ENCODE measurements at places on chromosomes 3 and 15.

DNA sequence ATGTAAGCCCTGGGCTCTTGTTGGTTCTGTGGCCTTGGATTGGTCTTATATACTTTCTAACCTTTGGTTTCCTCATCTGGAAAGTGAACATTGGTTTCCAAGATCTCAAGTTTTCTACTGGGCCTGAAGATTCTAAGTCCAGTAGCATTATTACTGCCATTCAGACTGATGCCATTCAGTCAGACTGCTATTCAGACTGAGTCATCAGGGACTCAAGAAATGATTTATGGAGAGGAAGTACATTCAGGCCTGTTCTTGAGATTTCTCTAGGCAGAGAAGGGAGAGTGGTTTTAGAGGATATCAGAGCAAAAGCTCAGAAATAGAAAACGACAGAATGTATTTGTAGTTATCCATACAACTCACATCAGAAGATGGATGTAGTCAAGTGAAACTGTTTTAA lies 557.2 kb downstream of the NR2F2 start:
- no peak for DNase-seq

DNA sequence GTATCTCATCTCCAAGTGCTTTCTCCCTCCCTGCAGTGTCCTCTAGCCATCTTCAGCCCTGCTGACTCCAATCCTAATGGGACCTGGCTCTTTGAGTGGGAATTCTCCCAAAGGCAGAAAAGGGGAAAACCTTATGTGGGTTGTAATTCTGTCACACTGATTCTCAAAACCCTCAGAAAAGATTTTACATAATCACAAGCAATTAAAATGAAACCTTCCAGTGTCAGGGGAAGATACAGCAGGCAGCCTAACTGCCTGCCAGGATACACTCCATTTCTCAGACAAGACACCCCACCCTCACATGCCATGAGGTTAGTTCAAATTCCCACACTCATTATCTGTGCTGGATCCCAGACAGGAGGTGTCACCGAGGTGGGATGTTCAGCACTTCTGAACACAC lies 121.4 kb downstream of the RFTN1 start:
- no peak for DNase-seq

DNA sequence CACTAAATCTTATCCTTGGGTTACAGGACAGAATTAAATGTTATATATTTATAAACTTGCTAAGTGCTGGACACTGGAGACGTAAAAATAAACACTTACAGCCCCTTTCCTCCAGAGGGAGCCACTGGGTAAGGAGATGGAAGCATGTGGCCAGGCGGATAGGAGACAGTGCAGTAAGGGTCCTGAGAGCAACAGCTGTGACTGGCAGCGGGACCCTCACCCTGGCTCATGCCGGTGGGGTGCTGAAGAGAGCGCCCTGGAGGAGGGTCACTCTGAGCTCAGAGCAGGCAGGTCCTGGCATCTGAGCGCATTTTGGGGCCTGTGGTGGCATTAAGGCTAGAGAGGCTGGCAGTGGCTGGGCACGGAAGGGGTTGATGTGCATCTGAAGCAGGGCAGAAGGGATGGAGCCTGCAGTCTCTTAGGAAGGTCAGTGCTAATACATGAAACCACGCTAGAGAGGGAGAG lies 16.0 kb downstream of the SEC61A1 start:
- peak; percentile 58 for DNase-seq

DNA sequence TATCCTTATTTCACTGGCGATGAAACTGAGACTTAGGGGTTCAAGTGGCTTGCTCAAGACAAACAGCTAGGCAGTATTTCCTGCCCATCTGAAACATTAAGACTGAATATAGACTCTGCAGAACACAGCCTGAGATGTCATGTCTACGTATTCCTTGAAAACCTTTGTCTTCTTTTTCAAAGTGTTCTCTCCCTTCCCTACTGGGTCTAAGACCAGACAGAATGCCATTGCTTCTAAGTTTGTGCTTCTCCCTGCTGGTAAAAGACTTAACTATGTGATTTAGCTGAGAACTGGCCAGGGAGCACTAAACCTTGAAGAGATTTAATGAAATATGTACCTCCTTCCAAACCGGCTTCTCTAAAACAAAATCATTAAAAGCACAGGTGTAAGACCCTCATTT lies 9.9 kb downstream of the BCL6 start:
- no peak for DNase-seq

GRCh38 chr3:171005648-171006047 lies 20.9 kb downstream of the SLC2A2 start:
- no peak for DNase-seq

- DNase-seq = no peak
These were observed 806.2 kb downstream of the NTRK3 start for GRCh38 chr15:87450314-87450713.

- DNase-seq = no peak
These were observed 88.5 kb downstream of the ERC2 start for GRCh38 chr3:56379723-56380287.

GRCh38 chr3:56915966-56916586 lies 114.3 kb upstream of the ARHGEF3 start:
- peak; percentile 66 for DNase-seq

GRCh38 chr3:94405258-94406035 lies 342.6 kb downstream of the NSUN3 start:
- no peak for DNase-seq

DNA sequence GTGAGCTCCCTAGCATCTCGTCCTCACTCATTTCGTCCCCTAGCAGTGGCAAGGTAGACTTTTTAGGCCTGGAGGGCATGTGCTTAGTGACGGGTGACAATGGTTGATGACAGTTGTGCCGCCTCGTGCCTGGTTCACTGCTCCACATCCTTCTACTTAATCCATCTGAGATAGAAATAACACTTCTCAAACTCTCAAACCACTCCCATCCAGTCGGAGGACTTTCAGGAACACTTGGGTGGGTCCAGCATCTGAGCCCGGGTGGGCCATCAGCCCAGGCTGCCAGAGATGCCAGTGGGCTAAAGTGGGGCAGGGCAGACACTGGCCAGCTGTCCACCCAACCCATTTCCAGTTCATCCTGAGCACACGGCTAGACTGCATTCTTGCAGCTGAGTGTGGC lies 79.7 kb upstream of the SMAD3 start:
- no peak for DNase-seq

DNA sequence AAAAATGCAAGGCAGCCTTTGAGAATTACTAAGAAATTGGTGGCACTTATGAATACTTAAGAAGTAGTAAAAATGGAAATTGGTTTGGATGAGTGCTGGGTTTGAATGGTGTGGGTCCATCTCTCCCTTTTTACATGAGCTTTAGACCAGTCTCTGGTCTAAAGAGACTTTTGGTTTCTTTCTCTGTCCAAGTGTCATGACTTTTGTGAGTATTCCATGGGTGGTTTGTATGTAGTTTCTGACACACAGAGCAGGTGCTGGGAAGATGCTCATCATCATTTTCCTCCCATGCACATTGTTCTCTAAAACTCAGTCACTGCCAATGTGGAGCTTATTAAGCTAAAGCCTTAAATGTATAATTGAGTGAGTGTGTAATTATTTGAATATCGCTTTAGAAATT lies 63.5 kb downstream of the KAT2B start:
- no peak for DNase-seq

DNA sequence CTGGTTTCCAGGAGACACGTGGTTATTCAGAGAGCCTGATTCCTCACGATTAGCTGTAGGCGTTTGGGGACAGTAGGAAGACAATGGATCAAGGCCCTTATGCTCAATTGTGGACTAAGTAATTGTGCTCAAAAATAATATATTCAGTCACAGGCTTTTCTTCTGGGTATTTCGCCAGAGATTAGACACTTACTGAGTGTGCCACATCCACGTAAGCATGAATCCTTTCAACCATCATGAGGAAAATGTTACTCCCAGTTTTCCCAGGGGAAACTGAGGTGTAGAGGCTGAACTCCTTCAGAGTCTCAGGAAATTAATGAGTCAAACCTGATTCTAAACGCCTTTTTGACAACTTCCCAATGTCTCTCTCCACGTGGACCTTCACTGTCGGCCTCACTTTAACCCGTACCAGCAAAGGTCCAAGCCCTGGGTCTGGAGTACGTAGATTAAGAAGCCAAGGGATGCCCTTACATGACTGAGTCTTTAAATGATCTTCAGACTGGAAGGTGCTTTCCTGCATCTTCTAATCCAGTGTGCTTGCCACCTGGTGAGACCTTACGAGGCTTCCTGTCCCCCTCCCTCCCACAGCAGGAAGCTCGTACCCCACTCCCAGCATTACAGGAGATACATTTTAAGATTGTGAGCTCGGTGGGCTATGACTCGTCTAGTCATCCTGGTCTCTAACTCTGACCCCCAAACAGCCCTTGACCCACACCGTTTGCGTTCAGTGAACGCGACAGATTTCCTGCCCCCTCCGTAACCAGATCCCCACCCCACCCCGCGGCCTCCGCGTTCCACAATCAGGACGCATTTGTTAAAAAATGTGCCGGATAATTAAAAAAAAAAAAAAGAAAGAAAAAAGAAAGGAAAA lies 1.7 kb downstream of the PKM start:
- DNase-seq = no peak

DNA sequence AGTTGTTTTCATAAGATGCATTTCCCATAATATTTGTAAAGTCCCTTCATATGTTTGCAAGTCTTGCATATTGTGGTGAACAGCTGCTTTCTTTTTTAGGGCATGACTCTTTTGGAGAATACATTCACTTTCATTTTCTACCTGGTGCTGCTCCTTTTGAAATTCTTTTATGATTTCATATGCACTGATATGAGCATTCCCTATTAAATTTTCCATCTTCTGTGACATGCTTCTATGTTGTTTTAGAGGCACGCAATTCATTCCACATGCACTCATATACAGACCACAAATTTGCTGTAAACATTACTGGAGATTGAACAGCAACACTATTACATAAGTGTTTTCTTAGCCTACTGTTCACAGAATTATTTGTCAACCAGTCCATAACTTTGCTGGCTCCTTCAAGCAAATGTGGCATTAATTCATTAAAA lies 92.8 kb upstream of the TNFSF10 start:
- DNase-seq = no peak

- DNase-seq = no peak
These were observed 14.0 kb downstream of the VPS13C start for GRCh38 chr15:62046078-62046743.

DNA sequence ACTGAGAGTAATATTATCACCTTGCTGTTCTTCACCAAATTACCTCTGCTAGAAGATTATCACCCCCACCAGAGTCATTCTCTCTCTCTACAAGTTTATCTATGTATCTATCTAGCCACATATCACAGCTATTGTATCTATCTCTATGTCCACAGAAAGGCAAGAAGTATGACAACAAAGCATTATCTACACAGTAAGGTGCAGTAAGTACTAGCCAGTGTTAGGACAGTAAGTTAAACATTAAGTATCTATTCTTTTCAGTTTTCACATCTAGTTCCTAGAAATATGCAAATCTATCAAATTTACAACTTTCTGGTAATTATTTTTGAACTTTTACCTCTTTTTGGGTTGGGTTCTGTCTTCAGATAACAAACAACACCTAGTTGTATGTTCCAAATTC lies 26.5 kb upstream of the XXYLT1 start:
- DNase-seq = no peak

GRCh38 chr3:196341137-196341536 lies 2.9 kb upstream of the TM4SF19 start:
- DNase-seq = no peak

DNA sequence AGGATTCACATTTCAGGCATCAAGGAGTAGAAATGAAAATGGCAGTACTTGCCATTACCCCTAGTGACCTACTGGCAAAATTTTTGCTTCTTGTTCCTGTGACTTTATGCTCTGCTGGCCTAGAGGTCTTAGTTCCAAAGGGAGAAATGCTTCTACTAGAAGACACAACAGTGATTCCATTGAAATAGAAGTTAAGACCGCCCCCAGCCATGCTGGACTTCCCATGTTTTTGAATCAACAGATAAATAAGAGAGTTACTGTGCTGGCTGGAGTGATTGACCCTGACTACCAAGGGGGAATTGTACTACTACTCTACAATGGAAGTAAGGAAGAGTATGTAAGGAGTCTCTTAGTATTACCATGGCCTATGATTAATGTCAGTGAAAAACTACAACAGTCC lies 196.2 kb upstream of the AZI2 start:
- no peak for DNase-seq

DNA sequence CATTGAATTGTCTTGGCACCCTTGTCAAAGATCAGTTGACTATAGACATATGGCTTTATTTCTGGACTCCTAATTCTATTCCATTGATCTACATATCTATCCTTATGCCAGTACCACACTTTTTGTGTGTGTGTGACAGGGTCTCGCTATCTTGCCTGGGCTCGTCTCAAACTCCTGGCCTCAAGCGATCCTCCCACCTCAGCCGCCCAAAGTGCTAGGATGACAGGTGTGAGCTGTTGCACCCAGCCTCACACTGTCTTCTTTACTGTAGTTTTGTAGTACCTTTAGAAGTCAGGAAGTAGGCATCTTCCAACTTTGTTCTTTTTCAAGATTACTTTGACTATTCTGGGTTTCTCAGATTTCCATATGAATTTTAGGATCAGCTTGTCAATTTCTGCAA lies 24.3 kb downstream of the CDAN1 start:
- no peak for DNase-seq
